ENCODE measurements at places on chromosomes 7 and 10. TPM values are rescaled to one million over a fixed set of nuclear protein-coding genes. Genes with fewer than 3 reads are reported as not detected.

Gene SLC35G1
- total RNA-seq, result 6.2 TPM

Gene ANXA8L1
- not detected for total RNA-seq

DNA sequence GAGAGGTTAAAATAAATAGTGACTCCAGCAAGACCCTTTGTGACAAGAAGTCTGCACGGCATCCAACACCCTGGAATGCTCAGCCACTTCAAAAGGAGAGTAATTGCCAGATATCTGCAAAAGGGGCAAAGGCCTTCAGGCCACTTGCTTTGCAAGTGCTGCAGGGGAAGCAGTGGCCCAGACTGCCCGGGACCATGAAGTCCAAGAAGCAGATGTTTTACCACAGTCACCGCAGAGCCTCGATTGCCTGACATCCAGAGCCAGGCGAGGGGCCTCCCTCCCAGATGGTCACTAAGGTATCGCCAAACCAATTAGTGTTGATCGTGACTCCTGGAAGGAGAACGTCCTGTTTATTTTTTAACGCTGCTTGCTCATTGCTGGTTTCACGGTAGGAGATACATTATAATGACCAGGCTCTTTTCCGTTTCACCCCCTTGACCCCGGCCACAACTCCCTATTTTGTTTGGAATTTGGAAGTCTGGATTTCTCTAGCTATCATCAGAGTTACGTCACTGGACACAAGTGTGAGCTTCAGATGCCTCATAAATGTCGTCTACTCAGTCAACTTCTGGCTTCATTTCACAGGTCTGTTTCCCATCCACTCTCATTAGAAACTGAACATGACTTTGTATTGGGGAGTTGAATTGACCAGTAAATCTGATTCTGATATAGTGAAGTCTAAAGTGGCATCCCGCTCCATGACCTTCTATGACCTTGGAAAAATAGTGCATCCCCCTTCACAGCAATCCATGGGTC, 276.2 kb downstream of the WDR11 start:
- no peak for DNase-seq

- DNase-seq, result no peak
These were observed 53.3 kb upstream of the CTBP2 start for GRCh38 chr10:125213541-125214282.

GRCh38 chr7:134804351-134804750, 24.9 kb downstream of the CALD1 start:
- DNase-seq, result no peak

GRCh38 chr7:33355386-33355785, 226.0 kb downstream of the BBS9 start:
- DNase-seq, result no peak

GRCh38 chr7:137147338-137147720, 196.2 kb downstream of the PTN start:
- DNase-seq, result no peak

DNA sequence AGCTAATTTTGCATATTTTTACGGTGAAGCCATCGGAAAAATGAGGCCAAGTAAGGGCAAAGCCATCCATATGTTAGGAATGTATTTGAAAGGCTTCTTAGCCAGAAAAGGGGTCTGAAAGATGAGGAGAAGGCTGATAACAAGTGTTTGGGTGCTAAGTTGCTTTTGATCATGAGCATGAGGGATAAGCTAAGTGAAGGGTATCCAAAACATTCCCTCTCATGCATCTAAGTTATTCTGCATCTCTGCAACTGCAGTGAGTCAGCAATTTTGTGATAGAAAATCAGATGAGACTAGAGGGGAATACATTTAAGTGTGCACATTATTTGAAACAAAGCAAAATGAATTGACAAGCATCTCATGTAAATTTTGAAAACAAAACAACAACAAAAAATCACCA, 282.8 kb downstream of the GPR158 start:
- DNase-seq, result no peak

DNA sequence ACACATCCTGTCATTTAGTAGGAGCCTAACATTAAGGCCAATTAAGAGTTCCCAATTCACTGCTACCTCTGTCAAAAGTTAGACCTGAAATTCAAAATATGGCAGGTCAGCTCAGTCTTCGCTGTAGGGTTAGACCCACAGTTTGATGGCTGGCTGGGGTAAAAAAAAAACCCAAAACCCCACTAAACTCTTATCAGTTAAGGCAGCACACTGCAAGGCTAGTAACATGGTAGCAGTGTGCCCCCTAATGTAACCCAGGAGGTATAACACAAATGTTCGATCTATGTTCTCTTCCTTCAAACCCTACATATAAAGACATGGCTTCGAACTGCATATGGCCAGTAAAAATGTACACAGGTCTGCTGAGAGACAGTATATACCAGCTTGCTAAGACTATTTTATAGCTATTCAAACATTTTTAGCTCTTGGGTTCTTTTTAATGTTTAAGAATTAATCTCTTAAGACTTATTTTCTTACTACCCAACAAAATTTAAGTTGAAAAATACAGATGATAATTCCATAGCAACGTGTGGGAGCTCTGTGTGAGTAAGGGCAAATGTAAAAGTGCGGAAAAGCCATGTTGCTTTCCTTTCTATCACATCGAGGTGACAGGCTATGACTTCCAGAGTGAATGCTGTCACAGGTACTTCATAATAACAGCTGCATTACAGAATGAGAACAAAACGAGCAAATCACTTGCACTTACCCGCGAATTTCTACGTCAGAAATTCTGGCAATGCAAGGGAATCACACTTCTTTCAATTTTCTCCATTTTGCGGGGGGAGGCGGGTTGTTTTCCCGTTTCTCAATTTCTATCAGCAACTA, 168.4 kb upstream of the IMMP2L start:
- no peak for DNase-seq
